CD14-positive monocyte (primary cell): ENCODE measurements at places on chromosomes 11 and 22.

DNA sequence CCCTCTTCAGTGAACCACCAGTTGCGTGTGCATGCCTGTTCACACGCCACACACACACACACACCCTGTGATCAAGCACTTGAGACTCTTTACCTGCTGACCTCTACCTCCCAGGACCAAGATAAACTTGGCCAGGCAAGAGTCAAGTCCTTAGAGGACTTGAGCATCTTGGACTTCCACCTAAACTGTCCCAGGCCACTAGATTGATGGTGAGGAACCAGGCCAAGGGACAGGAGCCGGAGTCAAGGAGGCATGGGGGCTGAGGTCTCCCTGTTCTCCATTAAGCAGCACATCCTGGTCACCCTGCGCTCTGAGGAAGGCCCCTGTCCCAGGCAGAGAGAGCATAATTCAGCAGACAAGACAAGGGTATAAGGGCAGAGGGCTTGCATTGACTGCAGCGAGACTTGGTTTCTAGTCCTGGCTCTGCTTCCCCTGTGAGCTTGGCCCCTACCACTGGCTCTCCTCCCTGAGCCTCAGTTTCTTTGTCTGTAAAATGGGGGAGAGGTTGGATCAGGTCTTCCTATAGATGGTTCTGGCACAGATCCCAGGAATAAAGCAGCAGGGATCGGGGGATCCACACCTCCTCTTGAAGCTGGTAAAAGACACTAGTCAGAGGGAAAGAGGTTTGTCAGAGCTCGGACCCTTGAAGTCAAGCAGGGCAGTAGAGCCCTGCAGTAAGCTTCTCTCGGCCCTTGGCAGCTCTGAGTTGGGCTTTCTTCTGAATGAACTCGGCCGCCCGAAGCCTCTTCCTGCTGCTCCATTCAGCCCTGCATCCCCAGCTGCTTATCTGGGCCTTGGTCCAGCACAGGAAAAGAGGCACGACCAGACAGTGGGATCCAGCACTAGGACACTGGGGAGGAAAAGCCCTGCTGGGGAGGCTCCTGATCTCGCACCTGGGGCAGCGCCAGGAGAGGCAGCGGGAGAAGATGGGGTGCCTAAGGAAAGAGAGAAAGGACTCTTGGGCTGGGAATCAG is 2.0 kb downstream of the CREB3L1 start:
- DNase-seq: no peak

DNA sequence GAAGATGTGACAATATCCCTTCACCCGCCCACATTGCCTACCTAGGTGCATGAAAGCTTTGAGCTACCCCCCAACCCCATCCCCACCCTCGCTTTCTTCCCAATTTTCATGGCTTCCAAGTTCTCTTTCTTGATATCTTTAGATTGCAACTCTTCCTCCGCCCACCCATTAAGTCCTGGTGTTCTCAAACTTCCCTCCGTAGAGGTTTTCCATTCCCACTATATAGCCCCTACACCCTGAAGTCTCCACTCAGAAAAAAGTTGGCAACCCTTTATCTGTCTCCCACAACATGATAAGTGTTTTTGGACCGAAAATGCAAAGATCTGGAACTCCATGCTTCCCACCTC is 572 bp downstream of the ZNF70 start:
- no peak for DNase-seq

- DNase-seq: no peak
Observed at GRCh38 chr11:77876045-77876444, 55.1 kb downstream of the AAMDC start.

DNA sequence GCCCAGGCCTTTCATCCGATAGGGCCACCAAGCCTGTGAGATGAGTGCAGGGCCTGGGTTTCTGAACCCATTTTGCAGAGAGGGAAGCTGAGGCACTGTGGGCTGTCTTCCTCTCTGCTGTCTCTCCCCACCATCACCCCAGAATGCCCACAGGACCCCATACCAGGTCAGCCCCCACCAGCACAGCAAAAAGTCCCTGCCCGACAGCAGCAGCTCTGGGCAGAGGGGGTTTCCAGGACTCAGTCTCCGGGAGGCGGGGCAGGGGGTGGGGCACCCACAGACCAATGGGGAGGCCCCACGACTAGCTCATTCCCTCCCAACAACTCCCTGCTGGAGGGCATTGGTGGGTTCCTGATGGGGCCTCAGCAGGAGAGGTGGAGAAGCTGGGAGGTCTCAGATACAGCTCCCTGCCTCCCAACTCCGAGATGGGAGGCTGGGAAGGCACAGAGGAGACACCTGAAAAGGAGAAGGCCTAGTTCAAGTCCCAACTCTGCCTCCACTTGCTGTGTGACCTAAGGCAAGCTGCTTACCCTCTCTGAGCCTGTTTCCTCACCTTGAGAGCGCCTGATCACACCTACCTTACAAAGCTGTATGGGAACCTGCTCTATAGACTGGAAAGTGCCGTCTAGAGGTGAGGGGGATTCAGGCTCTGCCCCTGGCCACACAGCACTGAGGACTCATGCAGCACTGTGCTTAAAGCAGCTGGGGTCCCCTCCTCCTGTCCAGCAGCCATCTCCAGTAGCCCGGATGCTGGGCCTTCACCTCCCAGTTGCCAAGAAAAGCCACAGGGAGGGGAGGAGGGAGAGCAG is 3.5 kb downstream of the CBX7 start:
- no peak for DNase-seq
